Stimulated activated CD4-positive, alpha-beta T cell treated with anti-CD3 and anti-CD28 coated beads, TNF-alpha, amount 100 ng/mL, for 24 hours (primary cell): ENCODE measurements at places on chromosomes 11 and 22.
A peak's percentile ranks its signal among the peaks of the same experiment; 100 is the strongest.

GRCh38 chr11:118622376-118623268, 15.2 kb downstream of the PHLDB1 start:
- no peak for DNase-seq

DNA sequence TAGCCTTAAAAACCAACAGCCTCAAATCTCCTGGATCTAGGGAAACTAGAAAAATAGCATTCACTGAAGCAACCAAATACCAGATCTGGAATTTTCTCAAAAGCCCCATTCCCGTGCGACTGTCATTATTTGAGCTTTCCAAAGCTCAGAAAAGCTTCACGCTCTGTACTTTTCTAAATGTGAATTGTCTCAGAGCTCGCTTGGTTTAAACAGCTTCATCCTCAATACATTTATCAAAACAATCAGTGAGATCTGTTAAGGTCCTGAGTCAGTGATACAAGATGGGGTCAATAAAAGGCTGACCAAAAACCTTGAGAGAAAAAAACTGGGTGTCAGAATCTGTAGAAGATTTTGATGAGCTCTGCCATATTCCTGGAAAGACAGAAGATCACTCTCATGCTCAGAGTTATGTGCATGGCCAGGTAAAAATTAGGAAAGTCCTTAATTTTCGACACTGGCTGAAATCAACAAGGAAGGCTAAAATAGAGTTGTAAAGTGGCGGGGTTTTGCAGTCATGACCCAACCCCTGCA, 60.2 kb upstream of the VPREB1 start:
- no peak for DNase-seq

GRCh38 chr11:12248330-12248729, 129.0 kb upstream of the PARVA start:
- DNase-seq, result no peak

DNA sequence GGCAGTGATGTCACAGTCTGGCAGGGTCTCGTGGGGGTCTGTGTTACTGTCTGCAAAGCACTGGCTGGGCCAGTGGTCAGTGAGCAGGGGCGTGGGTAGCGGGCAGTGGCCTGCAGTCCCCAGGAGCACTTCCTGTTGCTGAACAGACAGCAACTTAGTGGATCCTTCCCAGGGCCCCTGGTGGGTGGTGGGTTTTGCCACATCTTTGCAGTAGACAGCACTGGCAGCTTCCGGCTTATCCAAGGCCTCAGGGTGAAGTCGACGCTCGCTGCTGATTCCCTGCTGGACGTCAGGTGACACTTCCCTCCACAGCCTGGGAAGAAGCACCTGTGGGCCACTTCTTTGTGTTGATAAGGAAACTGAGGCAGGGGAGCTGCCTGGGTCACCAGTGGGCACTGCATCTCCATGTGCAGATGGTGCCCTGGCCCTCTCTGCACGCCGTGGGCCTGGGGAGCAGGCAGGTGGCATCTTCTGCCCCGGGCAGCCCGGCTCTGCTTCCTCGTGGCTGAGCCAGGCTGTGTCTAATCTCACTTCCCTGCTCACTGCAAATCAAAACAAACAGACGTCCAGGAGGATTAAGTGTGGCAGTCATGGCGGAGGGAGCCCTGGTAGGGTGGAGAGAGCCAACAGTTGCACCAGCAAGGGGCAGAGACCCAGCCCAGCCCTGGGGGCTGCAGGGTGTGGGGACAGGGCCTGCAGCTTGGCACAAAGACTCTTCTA, 79.8 kb downstream of the KCNQ1 start:
- DNase-seq, result no peak

DNA sequence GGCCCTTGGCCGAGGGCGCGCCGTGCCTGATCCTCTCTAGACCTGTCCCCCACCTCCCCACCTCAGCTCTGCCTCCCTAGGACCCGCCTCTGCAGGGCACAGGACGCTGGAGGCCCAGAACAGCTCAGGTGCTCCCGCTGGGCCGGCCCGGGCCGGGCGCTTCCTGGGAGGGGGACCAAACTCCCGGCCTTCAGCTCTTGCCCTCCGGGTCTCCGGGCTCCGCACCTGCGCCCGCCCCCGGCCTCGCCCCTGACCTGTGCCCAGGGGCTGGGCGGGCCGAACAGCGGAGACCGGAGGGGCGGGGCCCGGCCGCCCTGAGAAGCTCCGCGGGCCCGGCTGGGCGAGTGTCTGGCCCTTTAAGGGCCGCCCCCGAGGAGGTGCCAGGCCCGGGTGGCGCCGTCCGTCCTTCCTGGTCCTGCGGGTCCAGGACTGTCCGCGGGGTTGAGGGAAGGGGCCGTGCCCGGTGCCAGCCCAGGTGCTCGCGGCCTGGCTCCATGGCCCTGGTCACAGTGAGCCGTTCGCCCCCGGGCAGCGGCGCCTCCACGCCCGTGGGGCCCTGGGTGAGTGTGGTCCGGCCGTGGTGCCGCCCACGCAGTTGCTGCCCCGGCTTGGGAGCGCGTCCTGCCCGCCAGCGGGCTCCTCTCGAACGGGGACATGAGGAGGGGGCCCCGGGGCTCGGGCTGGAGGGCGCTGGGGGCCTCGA, at the start of gene SSH3:
Gene SSH3 (plus strand): TSS at position 399 of the 703 bp plus-strand sequence. CDS start 96 bp downstream, at position 495.
- peak; percentile 44 for DNase-seq

GRCh38 chr11:130420478-130421198, 7.8 kb downstream of the ADAMTS8 start:
- DNase-seq, result no peak

DNA sequence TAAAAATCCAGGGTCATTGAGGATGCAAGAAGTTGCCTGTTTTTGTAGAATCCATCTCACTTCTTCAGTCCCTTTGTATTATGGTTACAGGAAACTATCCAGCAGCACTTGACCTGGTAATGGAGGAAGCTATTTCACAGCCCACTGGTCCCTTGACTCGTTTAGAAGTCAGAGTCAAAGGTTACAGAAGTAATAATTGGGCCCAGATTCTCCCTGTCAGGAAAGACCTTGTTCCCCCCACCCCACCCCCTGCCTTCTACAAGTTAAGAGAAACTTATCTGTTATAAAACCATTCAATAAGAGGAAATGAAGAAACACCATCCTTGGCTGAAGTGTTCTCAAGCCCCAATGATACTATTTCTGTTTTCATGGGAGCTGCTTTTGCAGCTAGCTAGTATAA, 65.8 kb downstream of the CSTPP1 start:
- DNase-seq, result no peak

DNA sequence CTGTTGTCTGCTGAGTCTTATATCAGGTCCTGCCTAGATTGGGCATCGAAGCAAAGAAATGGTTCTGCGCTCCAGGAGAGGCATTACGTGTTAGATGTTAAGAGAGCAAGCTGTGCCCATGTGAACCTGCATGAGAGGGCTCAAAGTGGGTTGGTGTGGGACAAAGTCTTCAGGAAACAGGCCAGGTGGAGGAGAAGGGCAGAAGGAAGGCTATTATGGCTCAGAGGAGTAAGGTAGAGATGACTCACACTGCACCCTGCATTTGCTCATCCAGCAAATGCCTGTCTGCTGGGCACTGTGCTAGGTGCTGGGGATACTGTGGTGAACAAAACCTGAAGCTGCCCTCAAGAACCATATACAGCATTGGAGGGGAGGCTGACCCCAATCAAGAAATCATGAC, 5.8 kb downstream of the USP35 start:
- no peak for DNase-seq

DNA sequence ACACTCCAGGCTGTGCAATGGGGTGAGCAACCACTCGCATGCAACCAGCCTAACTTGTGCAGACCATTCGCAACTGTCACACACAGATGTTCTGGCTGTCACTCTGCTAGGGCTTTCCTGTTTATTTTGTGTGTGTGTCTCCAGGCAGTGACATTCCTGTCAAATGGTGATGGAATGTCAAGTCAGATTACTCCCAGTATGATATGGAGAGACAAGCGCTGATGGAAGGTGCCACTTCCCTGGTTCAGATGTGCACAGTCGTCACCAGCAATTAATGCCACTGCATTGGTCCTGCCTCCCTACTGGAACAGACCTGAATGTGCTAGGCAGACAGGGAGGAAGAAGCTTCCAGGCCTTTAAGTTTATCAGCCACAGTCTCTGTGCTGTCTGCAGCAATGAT, 442.4 kb upstream of the ISX start:
- DNase-seq, result no peak

GRCh38 chr22:41799486-41800347, 762 bp upstream of the CCDC134 start:
- DNase-seq, result peak; percentile 18

GRCh38 chr11:130313383-130314183, 1.1 kb downstream of the ZBTB44 start:
- DNase-seq, result no peak

GRCh38 chr11:129933891-129934290, 38.5 kb upstream of the NFRKB start:
- no peak for DNase-seq

GRCh38 chr22:26463101-26463661, 20.4 kb downstream of the HPS4 start:
- no peak for DNase-seq

- no peak for DNase-seq
Observed at GRCh38 chr11:112024178-112024772, 933 bp upstream of the DLAT start.

DNA sequence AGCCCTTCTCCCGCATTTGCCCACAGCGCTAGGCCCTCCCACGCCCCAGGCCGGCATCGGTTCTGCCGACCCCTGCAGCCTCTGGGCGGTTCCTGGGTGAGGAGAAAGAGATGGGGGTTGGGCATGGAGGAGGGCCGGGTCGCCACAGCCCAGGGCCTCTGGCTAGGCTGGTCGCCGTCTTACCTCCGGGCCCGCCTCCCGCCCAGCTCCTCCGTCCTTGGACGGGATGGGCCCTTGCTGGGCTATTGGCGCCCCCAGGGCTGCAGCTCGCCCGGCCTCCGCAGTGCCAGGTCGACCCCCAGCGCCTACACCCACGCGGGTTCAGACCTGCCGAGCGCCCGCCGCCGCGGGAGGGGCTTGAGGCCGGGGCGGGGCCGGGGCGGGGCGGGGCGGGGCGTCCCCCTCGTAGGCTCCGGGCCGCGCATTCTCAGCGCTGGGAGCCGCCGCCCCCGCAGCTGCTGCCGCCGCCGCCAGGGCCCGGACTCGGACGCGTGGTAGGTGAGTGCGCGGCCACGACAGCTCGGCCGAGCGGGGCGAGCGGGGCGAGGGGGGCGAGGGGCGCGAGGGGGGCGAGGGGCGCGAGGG, at the start of gene CD151:
Gene CD151 (plus strand): TSS at position 424 of the 585 bp plus-strand sequence. CDS start 3,118 bp downstream, outside the sequence.
- DNase-seq, result no peak

DNA sequence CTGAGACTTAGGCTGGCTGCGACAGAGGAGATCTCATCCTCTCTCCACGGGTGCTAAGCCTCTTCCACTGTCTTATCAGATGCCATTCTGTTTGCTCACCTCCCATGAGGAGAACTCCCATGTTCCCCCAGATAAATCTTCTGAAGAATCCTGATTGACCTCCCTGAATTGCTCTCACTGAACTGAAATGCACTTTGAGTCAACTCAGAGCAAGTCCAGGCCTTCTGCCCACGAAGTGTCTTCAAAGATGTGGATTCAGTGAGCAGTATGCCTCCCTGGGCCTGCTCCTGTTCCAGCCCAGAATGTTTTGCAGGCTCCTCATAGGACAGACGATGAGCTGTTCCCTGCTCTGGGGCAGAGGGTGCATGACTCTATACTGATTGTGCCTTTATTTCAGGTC, 17.4 kb downstream of the TUB start:
- DNase-seq, result no peak

- no peak for DNase-seq
Observed at GRCh38 chr11:87775036-87775435, 400.2 kb downstream of the RAB38 start.

DNA sequence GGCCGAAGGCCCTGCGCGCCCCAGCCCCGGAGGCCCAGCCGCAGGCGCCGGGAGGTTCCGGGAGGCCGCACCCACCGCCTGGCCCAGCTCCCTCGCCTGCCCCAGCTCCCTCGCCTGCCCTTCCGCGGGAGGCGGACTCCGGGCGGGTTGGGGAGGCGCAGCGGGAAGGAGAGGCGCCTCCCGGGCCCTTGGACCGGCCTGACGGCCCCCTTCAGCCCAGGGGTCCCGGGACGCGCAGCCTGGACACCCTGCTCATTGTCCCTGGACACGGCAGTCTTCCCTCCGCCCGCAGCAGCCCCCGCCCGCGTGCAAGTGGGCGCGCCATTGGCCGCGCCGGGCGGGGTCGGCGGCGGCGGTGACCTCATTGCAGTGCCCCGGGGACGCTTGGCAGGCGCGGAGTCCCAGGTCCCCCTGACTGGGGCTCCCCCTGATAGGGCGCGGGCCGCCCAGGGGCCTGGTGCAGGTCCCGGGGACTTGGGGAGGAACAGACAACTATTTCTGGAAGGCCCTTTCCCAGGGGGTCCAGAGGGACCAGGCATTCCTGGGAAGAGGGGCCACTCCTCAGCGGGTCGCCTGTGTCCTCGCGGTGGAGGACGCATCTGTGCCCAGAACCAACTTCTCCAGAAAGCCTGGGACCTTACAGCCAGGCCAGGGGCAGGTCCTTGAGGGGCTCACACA, 501 bp downstream of the CD151 start:
- DNase-seq, result no peak

GRCh38 chr11:112499153-112499880, 238.7 kb upstream of the PLET1 start:
- no peak for DNase-seq

- no peak for DNase-seq
Observed at GRCh38 chr22:40334899-40335298, 11.4 kb upstream of the ADSL start.

DNA sequence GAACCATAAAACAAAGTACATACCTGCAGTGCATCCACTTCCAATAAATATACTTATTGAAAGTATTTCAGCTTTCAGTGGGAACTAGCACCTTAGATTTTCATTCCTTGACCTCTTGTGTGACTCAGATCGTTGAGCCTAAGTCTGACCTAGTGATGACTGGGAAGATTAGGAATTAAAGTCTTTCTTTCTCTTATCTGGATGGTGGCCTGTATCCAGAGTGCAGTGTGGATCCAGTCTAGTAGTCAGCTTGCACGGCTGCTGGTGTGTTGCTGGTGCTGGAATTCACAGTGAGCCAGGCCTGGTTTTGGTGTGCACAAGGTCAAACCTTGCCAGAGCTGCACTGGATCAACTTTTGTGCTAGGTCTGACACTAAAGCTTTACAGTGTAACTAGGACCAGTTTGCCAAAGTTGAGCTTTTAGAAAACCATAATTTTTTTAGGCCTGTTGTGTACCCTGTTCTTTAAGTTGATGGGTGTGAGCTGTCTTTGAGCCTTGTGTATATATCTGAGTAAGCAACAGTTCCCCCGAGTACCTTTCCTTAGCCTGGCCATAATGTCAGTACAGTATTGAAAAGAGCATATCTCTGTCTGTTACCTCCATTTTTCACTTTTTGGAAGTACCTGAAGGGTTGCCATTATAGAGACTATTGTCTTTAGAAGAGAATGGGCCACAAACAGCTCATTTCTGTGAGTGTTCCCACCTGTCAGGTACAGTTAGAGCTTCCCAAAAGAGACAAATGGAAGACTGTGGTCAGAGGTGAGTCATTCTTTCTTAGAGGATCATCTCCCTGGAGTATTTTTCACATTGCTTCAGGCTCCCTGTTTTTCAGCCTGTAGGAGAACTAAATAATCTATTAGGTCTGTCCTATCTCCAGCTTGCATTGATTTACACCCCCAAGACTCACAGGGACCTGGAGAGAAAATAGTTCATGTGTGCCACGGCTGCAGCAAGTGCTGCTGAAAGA, 89.8 kb downstream of the ALX4 start:
- DNase-seq, result no peak

GRCh38 chr11:128251140-128251539, 336.2 kb downstream of the ETS1 start:
- DNase-seq, result no peak

GRCh38 chr11:406796-407650, 7.8 kb downstream of the SIGIRR start:
- peak; percentile 67 for DNase-seq

- no peak for DNase-seq
Observed at GRCh38 chr11:77124041-77124440, 4.0 kb upstream of the MYO7A start.

GRCh38 chr11:121595717-121596161, 143.0 kb upstream of the SORL1-AS1 start:
- no peak for DNase-seq
